ENCODE measurements at places on chromosomes 5 and 9.

DNA sequence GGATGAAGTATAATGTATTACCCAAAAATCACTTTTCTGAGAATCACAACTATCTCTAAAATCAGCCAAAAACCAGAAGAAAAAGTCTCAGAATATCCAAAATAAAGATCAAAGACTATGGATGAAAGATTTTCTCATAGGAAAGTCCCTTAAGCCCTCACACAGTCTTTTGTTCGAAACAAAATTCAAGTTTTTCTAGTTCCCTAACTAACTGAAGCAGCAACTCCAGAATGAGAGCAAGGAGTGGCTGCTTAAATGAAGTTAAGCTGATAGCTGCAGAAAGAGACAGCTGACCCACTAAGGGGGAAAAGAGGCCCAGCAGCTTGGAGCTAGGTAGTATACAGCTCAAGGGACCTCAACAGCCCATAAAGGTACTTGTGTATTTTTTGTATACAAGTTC lies 8.4 kb downstream of the ZBTB5 start:
- no peak for DNase-seq

GRCh38 chr9:129880654-129881546 lies 45.6 kb downstream of the USP20 start:
- DNase-seq: no peak

GRCh38 chr5:133741396-133741795 lies 129.1 kb upstream of the FSTL4 start:
- DNase-seq: no peak

GRCh38 chr5:181232593-181232992 lies 9.5 kb downstream of the TRIM41 start:
- no peak for DNase-seq

DNA sequence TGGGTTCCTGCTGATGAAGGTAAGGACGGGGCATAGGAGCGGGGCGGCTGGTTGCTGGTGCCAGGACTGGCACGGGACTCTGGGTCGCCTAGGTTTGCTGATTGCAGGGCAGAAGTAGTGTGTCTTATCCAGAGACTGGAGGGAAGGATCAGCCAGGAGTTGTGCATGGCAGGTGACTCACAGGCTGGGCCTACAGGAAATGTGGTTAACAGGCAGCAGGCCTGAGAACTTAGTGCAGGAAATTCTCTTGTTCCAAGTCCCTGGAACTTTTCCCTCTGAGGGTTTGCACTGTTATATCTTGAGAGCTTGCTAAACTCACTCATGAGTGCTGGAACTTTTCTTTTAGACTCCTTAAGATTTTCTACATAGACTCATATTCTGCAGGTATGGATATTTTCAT lies 95.1 kb downstream of the ANXA2R start:
- no peak for DNase-seq

DNA sequence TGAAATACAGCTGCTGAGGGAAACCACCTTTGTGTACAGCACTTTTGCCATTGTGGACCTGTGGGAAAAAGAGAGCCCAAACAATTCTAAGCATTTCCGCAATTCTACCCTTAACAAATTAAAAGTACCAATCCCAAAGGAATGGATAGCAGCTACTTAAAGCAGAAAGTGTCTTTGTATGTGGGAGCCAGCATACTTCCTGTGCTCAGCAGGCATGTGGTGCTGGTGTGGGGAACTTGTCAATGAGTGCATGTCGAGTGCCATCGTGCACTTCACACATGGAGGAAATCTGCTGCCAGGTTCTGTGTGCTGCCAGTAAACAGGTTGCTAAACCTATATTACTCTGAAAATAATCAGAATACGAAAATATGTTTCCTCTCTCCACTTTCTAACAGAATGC lies 399.0 kb downstream of the LRRC70 start:
- no peak for DNase-seq

- no peak for DNase-seq
These were observed 15.4 kb downstream of the ZDHHC21 start for GRCh38 chr9:14677872-14678271.

GRCh38 chr5:53568401-53568800 lies 8.0 kb downstream of the NDUFS4 start:
- no peak for DNase-seq

GRCh38 chr5:92505925-92506324 lies 1075.1 kb downstream of the NR2F1-AS1 start:
- no peak for DNase-seq

DNA sequence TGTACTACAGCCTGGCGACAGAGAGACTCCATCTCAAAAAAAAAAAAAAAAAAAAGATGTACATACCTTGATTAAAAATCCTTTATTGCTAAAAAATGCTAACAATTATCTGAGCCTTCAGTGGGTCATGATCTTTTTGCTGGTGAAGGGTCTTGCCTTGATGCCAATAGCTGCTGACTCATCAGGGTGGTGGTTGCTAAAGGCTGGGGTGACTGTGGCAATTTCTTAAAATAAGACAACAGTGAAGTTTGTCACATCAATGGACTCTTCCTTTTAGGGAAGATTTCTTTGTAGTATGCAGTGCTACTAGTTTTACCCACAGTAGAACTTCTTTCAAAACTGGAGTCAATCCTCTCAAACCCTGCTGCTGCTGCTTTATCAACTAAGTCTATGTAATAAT lies 33.9 kb upstream of the OTULINL start:
- DNase-seq: no peak

- DNase-seq: no peak
These were observed at the start of gene CCDC183 for GRCh38 chr9:136796238-136796774. Gene CCDC183, plus strand, starts transcription at chr9:136796338. Its CDS starts 60 bp downstream, at chr9:136796398.

- DNase-seq: no peak
These were observed 6.2 kb upstream of the SLC1A3 start for GRCh38 chr5:36599986-36600779.

- DNase-seq: no peak
These were observed 2.9 kb downstream of the OR2S2 start for GRCh38 chr9:35954942-35955546.

DNA sequence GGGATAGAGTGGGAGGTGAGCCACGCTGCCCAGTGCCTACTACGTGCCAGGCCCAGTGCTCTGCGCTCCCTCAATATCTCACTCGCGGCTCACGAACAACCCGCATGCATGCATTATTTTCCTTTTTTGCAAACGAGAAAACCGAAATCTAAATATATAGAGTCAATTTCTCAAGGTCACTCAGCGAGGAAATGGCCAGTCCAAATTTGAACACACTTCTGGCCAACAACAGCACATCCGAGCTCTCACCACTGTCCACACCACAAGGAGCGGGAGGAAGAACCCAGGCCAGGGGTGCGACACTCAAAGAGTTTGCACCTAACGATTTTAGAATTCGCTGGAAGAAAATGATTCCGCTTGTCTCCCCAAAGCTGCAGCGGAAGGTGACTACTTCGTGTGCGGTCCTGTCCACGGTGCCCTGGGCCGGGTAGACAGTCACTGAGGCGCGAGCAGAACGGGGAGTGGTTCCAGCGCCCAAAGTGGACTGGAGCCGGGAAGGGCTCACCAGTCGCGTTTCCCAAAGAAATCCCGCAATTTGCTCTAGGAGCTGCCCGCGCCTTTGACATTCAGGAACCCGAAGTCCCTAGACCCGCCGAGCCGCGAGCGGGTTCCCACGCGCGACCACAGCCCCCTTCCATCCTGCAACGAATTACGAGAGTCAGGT lies 1.1 kb upstream of the TLX3 start:
- DNase-seq: no peak

GRCh38 chr9:118533850-118534249 lies 829.6 kb downstream of the TLR4 start:
- DNase-seq: no peak

DNA sequence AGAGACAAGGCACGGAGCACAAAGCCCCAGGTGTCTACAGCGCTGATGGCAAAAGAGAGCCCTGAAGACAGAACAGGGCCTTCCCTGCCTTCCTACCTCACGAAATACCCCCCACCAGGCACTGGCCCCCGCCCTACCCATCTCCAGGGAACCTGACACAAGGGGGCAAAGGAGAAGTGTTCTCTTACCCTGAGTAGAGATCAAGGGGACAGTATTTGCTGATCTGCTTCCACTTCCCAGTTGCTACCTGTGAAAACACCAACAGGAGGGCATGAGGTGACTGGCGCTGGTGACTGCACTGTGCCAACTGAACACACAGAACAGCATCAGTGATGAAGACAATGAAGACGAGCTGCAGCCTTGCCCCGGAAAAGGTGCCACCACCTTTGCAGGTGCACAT lies 27.4 kb downstream of the IPPK start:
- no peak for DNase-seq

DNA sequence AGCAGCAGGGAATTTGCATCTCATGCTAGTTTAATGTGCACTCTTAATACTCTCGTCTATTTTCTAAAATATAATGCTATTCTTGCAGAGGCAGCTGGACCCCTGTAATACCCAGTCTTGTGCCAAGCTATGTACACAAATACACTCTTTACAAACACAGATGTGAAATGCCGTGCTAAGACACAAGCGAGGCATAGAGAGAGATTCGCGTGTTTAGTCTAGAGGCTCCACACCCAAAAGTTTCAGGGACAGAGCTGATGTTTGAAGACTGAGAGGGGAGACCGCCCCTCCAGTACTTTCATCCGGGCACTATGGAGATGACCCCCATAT lies 1.2 kb downstream of the DPYSL3 start:
- no peak for DNase-seq

GRCh38 chr5:154850255-154851062 lies at the start of gene FAXDC2:
Gene FAXDC2, minus strand, starts transcription at chr5:154850603. Its CDS starts 12,425 bp downstream, at chr5:154838178.
- no peak for DNase-seq

GRCh38 chr9:93814077-93814956 lies 140.8 kb downstream of the BARX1 start:
- DNase-seq: no peak

DNA sequence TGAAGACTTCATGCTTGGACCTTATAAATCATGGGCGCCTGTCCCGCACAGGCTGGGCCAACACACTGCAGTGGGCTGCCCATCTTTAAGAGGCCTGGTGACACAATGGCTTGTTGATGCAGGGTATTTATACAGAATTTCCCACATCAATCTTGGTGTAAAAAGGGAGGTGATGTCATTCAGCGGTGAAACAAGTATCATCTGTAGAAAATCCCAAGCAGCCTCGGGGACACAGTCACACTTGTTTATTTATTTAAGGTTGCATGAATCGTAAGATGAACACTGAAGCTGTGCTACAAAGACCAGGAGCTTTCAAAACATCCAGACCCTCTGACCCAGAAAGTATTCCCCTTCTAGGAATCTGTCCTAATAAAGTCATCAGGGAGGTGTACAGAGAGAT lies 40.5 kb downstream of the SMIM23 start:
- no peak for DNase-seq

DNA sequence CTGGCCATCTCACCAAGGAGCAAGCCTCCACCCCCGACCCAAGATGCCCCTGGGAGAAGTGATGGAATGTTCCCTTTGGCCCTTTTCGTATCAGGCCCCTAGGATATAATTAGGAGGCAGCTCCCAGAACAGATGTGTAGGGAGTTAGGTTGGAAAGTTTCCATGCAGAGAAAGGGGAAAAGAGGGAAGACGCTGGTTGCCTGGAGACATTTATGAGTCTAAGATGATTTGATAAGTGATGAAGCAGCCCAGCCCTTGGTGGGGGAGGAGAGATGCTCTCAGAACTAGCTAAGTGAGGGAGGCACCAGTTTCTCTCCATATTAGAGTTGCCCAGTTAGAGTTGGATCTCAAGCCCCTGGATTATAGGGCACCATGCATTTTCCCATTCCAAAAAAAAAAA lies 137.5 kb downstream of the GNA14 start:
- DNase-seq: no peak

GRCh38 chr5:68369023-68369359 lies 153.4 kb downstream of the PIK3R1 start:
- DNase-seq: no peak

- no peak for DNase-seq
These were observed 25.6 kb upstream of the POU4F3 start for GRCh38 chr5:146313027-146313426.

DNA sequence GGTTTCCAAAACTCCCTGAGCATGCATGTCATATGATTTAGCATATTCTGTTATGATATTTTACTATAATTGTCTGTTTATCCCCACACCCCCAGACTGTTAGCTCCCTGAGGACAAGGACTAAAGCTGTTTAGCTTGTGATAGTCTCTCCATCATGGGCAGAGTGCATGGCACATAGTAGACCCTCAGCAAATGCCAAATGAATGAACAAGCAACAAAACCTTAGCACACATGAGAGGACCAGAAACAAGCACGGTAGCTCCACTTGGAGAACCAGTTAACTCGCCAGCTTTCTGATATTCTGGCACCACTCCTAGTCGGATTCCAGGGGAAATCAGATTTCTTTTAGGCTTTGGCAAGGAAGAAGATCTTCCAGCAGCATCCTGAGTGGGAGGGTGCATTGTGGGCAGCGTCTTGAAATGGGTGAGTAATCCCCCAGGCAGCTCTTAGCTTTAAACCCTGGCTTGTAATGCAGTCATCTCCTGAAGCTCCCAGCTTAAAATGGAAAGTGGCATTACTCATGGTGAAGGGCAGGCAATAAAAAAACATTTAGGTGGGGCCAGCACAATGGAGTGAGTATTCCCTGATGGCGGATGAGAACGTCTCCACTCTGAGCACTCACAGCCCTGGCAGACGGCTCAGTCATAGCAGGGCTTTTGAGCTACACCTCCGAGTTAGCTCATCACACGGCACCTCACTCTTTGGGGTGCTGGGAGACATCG lies 41.1 kb downstream of the FGF1 start:
- no peak for DNase-seq

DNA sequence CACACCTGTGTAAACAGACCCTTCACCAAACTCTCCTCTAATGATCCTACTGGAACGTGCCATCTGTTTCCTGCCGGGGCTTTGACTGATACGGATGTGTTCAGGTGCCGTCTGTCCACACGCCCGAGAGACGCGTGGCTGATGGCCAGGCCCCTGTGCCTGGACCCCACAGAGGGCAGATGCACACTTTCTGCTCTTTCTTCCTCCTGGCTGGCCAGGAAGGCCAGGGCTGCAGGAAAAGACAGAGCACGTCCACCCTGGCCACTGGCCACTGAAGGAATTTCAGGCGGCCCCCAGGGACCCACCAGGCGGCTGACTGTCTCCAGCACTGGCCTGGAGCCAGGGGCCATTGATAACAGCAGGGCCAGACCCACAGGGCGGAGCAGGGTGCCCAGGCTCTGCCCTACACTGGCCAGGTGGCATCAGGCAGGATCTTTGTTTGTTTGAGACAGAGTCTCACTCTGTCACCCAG lies 3.6 kb upstream of the ENG start:
- DNase-seq: no peak

- no peak for DNase-seq
These were observed 437.8 kb downstream of the PLK2 start for GRCh38 chr5:58022055-58022454.

DNA sequence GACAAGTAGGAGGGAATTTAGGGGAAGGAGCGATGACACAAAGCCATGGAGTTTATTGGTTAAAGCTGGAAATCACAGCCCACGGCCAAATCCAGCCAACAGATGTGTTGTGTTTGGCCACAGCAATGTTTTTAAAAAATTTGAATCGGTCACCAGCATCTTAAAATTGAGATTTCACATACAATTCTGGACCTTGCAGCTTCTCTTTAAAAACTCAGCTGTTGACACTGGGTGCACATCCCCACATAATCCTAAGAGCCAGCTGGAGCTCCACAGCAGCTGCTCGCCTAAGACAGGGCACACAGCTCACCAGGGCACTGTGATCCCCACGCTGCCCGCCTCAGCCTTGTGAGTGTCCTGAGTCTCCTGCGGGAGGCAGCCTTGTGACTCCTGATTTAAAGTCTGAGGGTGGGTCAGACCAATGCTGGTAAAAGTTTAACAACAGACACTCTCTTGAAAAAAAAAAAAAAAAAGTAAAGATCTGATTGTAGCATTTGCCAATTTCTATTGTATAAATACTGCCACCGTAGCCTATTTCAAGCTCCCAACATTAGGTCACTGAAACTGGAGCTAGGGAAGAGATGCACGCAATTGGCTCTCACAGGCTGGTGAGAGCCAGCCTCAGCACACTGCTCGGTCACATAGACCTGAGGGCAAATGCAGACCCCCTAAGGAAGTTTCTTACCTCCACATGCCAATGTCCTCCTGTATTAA lies 124.8 kb downstream of the HSD17B3 start:
- DNase-seq: no peak
